GF-D8 (cell line): ENCODE measurements at places on chromosomes 13 and 19.

GRCh38 chr13:43077906-43078305 lies 54.5 kb downstream of the DNAJC15 start:
- no peak for DNase-seq

GRCh38 chr13:89977203-89977602 lies 1370.3 kb upstream of the MIR17HG start:
- DNase-seq = no peak

DNA sequence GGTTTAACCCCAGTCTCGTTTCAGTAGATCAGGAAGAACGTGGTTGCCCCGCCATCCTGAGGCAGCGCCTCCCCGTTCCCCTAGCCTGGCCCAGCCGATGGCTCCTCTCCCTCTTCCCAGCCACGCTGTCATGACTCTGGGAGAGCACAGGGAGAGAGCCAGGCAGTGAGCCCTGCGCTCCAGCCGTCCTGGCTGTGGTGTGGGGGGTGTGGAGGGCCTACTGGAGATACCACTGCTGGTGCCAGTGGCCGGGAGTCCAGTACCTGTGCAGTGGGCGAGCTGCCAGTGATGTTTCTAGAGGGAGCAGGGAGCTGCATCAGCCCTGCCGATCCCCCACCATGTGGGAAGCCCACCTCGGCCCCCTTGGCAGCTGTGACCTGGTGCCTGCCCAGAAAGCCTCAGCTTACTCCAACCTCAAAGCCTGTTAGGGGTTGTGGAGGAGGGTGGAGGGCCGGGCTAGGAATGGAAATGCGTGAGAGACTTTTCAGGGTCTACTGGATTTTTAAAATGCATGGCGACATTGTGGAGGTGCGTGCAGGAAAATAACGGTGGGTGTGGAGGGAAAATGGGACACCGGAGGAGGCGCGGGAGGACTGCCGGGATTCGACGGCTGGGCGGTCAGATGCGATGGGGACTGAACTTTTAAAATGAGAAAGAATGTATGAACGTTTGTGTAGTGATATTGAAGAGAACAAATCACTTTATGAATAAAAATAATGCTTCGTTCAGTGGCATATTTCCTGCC lies 4.9 kb downstream of the TEX29 start:
- no peak for DNase-seq

GRCh38 chr19:14510311-14511228 lies 7.6 kb downstream of the DNAJB1 start:
- peak; percentile 27 for DNase-seq

DNA sequence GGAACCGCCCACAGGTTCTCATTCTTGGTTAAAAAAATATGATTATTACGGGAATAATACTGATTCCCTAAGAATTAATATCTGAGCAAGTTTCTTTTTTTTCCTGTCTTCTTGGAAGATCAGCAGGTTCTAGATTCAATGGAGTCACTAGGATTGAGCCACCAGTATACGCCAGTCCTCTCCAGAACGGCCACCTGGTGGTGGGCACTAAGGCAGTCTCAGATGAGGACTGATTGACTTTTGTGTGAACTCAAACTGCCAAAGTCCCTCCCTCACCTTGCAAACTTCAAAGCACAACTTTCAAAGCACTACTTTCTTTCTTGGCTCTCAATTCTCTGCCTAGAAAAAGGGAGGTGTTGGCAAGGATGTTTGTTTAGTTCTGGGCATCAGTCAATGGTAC lies 33.3 kb upstream of the ALOX5AP start:
- DNase-seq = no peak
